ENCODE measurements at places on chromosomes 7 and 10. TPM values are rescaled to one million over a fixed set of nuclear protein-coding genes. Genes with fewer than 3 reads are reported as not detected.

SFMBT2 gene
- total RNA-seq, result 0.66 TPM

KCND2 gene
- not detected for total RNA-seq

SFTPA2 gene
- total RNA-seq, result not detected

SPDYE9 gene
- not detected for total RNA-seq

NAPEPLD gene
- total RNA-seq, result 11.3 TPM

KCNIP2 gene
- 0.79 TPM for total RNA-seq

MPP7 gene
- total RNA-seq, result 0.27 TPM

GIMAP6 gene
- total RNA-seq, result 156 TPM

OR2A1 gene
- not detected for total RNA-seq

C10orf143 gene
- 0.57 TPM for total RNA-seq

TFPI2 gene
- 96.5 TPM for total RNA-seq

PSD gene
- total RNA-seq, result 0.07 TPM

MYOF gene
- 494 TPM for total RNA-seq

PTPRZ1 gene
- under 0.01 TPM for total RNA-seq

NKX1-2 gene
- total RNA-seq, result not detected

OR6V1 gene
- not detected for total RNA-seq

PRXL2A gene
- 196 TPM for total RNA-seq

AFAP1L2 gene
- total RNA-seq, result 1.7 TPM

TAC1 gene
- total RNA-seq, result not detected

ANKRD30A gene
- total RNA-seq, result not detected

TMEM130 gene
- total RNA-seq, result not detected

CALN1 gene
- not detected for total RNA-seq

PRSS37 gene
- not detected for total RNA-seq

CYP3A4 gene
- not detected for total RNA-seq

PPP1R3C gene
- total RNA-seq, result 1.6 TPM

VTI1A gene
- 51.4 TPM for total RNA-seq

ATE1 gene
- 48.0 TPM for total RNA-seq

NCAPG2 gene
- total RNA-seq, result 67.6 TPM

SFR1 gene
- total RNA-seq, result 19.5 TPM

NEUROD6 gene
- not detected for total RNA-seq

BRI3 gene
- 67.3 TPM for total RNA-seq

ASAH2 gene
- total RNA-seq, result 0.27 TPM

TRPV6 gene
- total RNA-seq, result not detected

HSPA12A gene
- total RNA-seq, result 0.27 TPM

AOAH gene
- total RNA-seq, result not detected

WEE2 gene
- total RNA-seq, result not detected

NODAL gene
- not detected for total RNA-seq

CPSF4 gene
- total RNA-seq, result 26.5 TPM

PRKCQ gene
- 0.72 TPM for total RNA-seq

All from thoracic aorta endothelial cell (primary cell).